ENCODE measurements at places on chromosomes 11 and 22.
A peak's percentile ranks its signal among the peaks of the same experiment; 100 is the strongest.

- peak; percentile 92 for DNase-seq
Measured at GRCh38 chr22:20130731-20131596, 640 bp upstream of the ZDHHC8 start.

DNA sequence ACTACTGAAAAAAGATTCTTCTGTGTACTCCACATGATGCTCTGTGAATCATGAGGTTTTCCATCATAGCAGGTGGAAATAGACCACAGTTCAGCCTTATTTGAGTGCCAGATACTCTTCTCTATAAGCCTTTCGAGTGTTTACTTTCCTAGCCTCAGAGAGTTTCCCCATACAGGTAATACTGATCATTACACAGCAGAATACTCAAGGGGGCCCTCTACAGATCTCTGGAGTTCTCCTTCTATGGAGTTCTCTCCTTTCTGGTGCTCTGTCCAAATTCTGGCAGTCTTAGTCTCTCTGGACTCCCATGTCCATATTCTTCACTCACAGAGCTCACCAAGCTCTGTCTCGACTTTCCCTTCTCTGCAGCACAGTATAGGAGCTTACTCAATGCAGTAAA lies 175.7 kb upstream of the CARD18 start:
- DNase-seq: no peak

- DNase-seq: no peak
Measured at GRCh38 chr22:36369004-36369921, 18.5 kb downstream of the MYH9 start.

- DNase-seq: no peak
Measured at GRCh38 chr11:129945373-129945772, 50.0 kb upstream of the NFRKB start.

DNA sequence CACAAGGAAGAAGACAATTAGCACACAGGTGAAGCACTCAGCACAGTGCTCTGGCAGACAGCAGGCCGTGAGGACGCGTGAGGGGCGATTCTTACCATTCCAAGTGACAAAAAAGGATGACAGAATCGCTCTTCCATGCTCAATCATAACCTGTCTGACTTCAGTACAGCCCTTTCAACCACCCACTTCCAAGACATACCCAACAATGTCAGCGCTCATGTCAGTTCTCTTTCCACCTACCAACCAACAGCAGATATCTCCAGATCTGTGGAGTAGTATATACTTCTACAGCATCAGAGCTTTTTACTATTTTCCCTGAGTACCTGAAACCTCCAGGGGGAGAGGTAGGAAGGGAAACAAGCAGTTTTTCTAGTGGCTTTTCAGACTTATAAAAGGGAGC lies 40.2 kb downstream of the MORC2 start:
- DNase-seq: no peak

DNA sequence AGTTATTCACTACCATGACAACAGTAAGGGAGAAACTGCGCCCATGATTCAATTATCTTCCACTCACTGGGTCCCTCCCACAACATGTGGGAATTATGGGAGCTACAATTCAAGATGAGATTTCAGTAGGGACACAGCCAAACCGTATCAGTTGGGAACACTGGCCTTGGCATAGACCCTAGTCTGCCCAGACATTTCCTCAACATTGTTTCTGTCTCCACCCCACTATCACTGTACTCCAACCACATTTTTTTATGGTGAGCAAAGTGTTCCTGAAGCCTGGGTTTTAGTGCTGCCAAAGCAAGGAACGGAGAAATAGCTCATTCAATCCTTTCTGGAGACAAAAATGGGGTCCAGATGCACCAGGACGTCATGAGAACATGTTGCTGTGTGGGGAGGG lies 122.6 kb upstream of the CCDC179 start:
- DNase-seq: no peak

DNA sequence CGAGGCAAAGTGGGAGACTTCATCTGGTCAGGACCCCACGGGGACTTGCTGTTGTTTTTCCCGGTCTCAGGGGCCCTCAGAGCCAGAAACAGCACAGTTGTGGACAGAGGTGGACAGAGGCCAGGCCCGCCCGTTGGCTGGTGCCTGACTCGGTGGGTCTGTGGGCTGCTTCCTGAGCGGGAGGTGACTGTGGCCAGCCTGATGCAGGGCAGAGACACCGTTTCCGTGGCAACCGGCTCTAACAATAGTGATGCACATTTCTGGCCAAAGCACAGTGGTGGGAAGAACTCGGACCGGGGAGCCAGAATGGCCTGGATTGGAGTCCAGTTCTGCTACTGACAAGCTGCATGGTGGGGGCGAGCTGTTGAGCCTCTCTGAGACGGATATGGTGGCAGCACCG lies 58.7 kb upstream of the ATXN10 start:
- no peak for DNase-seq

GRCh38 chr22:25007444-25008106 lies 55.1 kb downstream of the KIAA1671 start:
- no peak for DNase-seq

DNA sequence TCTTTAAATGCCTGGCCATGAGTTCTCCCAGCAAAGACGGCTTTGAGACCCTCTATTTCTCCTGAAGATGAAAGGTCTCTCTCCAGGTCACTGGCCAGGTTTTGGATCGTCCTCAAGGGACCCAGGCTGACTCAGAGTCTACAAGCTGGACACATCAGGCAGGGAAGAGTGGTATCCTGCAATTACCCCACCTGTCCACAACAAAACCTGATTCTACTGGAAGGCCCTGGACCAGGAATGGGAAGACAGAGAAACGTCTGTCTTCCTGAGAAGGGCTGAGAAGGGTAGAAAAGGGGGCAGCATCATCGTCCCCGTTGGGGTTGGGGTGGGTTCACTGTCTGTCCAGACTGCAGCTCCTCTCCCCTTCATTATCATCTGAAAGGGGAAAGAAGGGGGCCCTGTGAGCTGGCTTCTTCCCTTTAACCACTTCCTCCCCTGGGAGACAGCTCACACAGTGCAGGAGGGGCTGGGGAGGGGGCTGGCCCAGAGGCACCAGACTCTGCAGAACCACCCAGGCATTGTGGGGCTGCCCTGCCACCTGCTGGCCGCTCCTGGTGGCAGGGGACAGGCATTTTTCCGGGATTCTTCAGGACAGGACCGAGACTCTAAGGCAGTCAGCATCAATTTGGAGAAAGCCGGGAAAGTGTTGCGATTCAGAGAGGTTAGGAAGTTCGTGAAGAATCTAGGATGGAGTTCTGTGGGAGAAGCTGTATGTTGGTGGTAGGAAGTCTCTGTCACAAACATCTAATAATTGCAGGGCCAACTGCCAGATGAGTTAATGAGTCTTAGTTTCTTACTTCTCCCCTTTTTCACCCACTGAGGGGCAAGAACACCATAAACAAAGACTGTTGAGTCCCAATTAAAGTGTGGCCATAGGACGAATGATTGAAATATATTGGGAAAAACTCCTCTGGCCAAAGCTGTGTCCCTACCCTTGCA lies 57.6 kb downstream of the SYN3 start:
- peak; percentile 61 for DNase-seq

DNA sequence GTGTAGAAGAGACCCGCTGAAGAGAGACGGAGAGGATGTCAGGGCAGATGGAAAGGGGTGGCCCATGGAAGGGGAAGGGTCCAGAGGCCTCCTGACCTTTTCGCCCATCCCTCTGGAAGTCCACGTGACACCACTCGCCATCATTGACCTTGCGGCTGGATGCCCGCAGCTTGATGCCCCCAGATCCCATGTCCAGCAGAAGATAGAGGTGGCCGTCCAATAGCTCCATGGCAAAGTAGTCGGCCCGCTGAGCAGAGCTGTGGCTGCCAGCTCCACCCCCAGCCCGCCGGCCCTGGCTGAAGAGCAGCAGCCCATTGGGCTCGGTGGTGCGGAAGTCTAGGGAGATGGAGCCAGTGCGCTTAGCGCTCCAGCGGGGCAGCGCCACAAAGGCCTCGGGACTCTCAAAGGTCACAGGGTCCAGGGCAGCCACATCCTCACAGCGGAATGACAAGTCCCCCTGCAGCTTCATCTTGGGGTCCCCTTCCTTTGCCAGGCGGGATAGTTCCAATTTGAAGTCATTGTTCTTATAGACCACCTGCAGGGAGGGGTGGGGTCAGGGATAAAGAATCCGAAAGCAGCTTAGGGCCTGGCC lies 55.7 kb downstream of the NRXN2 start:
- DNase-seq: no peak

GRCh38 chr11:62552485-62553079 lies 6.0 kb upstream of the AHNAK start:
- DNase-seq: no peak

- DNase-seq: no peak
Measured at GRCh38 chr11:11446967-11447366, 93.9 kb upstream of the CSNK2A3 start.

- no peak for DNase-seq
Measured at GRCh38 chr11:111963931-111964340, 26.8 kb downstream of the DIXDC1 start.

DNA sequence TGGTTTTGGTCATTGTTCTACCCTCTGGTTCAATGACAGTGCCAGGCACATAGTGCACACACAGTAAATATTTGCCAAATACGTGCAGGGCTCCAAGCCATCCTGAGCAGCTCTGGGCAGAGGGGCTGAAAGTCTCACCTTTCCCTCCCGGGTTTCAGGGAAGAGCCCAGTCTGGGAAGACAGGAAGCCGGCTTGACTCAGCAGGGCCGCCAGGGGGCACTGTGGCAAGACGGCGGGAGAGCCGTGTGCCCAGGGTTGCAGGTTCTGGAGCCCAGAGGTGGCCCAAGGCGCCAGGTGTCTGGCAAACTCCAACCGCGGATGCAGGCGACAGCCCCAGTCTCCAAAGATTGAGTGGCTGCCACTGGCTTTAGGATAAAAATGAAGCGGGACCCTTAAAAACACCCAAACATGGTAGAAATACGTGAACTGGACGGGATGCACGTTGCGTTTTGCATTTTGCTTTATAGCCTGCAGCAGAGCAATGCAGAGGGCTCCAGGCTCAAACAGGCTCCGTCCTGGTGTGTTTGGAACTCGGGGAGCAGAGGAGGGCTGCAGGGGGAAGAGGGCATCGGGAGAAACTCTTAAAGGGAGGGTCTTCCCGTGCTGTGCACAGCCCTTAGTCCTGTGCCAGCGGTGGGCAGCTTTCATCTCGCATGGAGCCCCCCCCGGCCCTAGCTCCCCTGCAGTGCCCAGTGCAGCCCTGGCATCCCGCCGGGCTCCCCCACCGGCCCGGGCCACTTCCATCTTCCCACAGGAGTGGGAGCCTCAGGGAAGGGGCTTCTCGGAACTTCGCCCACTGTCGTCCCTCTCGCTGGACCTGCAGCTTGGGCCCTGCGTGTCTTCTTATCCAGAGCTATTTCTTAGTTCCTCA lies 10.7 kb downstream of the KRTAP5-5 start:
- peak; percentile 30 for DNase-seq
